ENCODE measurements at places on chromosomes 3 and 15. TPM values are rescaled to one million over a fixed set of nuclear protein-coding genes. Genes with fewer than 3 reads are reported as not detected.

TERC gene
- total RNA-seq, result 2.9 TPM

MAGEL2 gene
- total RNA-seq, result 0.12 TPM

OIP5 gene
- 0.62 TPM for total RNA-seq

CLDN16 gene
- total RNA-seq, result 0.74 TPM

TM4SF18 gene
- total RNA-seq, result 6.5 TPM

- no peaks in the 10 kb centered on the region for H3K27me3 ChIP-seq
- peak; percentile 84 for DNase-seq
- no peaks in the 10 kb centered on the region for H3K36me3 ChIP-seq
- peaks cover 17% of the 10 kb centered on the region for H3K4me1 ChIP-seq
- H3K27ac ChIP-seq, result peak overlapping the region; percentile 57
Observed at GRCh38 chr15:76163457-76164295, 103.9 kb downstream of the TMEM266 start.

DNA sequence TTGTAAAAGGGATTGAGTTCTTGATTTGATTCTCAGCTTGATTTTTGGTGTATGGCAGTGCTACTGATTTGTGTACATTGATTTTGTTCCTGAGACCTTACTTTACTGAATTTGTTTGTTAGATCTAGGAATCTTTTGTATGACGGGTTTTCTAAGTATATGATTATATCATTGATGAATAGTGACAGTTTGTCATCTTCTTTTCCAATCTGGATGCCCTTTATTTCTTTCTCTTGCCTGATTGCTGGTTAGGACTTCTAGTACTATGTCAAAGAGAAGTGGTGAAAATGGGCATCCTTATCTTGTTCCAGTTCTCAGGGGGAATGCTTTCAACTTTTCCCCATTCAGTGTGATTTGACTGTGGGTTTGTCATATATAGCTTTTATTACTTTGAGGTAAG is 103.0 kb downstream of the DOCK3 start:
- H3K27me3 ChIP-seq, result no peaks in the 10 kb centered on the region
- no peak overlapping the region for H3K4me3 ChIP-seq
- H3K27ac ChIP-seq, result no peak overlapping the region
- DNase-seq, result no peak
- no peaks in the 10 kb centered on the region for H3K4me1 ChIP-seq

GRCh38 chr15:95910643-95911212 is 419.8 kb upstream of the NR2F2 start:
- H3K36me3 ChIP-seq, result no peaks in the 10 kb centered on the region
- DNase-seq, result no peak
- no peaks in the 10 kb centered on the region for H3K27me3 ChIP-seq
- H3K4me3 ChIP-seq, result no peak overlapping the region
- H3K27ac ChIP-seq, result no peak overlapping the region

- DNase-seq, result no peak
- H3K4me3 ChIP-seq, result no peak overlapping the region
- no peaks in the 10 kb centered on the region for H3K4me1 ChIP-seq
- H3K36me3 ChIP-seq, result no peaks in the 10 kb centered on the region
- no peak overlapping the region for H3K27ac ChIP-seq
Observed at GRCh38 chr3:160027541-160028195, 39.0 kb downstream of the IL12A start.

GRCh38 chr3:57041674-57042073 is 18.8 kb upstream of the SPATA12 start:
- no peaks in the 10 kb centered on the region for H3K4me1 ChIP-seq
- H3K4me3 ChIP-seq, result no peak overlapping the region
- DNase-seq, result no peak
- no peaks in the 10 kb centered on the region for H3K36me3 ChIP-seq

DNA sequence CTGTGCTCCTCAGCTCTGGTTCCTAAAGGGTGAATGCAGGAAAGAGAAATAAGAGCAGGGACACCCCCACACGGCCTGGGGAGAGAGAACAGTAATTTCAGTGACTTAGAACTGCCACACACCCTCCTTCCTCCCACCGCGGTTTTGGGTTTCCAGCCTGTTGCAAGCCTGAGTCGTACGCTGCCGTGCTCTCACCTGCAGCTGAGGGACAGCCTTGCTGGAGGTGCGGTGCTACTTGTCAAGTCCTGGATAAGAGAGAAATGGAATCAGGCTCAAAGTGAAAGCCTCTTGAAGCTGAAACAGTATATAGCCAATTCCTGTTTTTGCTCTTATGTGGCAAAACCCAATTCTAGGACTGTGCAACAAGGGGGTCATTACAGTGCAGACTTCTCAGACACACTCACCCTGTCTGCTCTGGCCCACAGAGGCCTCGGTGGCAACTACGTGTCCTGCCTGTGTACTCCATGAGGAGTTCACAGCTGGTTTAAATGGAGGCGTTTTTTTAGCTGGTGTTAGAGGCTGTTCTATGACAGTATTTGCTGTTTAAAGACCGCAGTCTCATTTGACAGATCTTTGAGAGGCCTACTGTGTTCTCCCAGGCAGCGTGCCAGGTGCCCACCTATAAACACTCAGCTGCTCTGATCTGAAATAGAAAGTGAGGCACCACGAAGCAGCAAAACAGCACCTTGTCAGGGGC is 42.9 kb downstream of the TBC1D2B start:
- peaks cover 11% of the 10 kb centered on the region for H3K36me3 ChIP-seq
- peak overlapping the region; percentile 4 for H3K4me3 ChIP-seq
- DNase-seq, result peak; percentile 74
- H3K27me3 ChIP-seq, result no peaks in the 10 kb centered on the region
- peaks cover 68% of the 10 kb centered on the region for H3K4me1 ChIP-seq

DNA sequence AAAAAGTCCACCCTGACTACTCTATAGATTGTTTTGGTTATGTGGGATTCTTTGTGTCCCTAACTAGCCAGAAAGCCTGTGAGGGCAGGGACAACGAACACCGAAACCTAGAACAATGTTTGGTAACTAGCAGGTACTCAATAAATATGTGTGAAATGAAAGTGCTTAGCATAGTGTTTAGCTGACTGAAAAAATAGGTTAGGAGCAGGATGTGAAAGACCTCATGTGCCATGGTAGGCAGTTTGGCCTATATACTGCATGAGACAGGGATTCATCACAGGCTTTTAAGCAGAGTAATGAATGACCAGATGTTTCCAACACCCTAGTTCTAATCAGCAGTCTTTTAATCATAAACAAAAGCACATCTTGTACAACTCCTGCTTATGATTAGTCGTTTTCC is 64.2 kb downstream of the MYO5A start:
- no peak overlapping the region for H3K27ac ChIP-seq
- no peak for DNase-seq
- H3K36me3 ChIP-seq, result no peaks in the 10 kb centered on the region
- no peaks in the 10 kb centered on the region for H3K27me3 ChIP-seq
- no peak overlapping the region for H3K4me3 ChIP-seq

DNA sequence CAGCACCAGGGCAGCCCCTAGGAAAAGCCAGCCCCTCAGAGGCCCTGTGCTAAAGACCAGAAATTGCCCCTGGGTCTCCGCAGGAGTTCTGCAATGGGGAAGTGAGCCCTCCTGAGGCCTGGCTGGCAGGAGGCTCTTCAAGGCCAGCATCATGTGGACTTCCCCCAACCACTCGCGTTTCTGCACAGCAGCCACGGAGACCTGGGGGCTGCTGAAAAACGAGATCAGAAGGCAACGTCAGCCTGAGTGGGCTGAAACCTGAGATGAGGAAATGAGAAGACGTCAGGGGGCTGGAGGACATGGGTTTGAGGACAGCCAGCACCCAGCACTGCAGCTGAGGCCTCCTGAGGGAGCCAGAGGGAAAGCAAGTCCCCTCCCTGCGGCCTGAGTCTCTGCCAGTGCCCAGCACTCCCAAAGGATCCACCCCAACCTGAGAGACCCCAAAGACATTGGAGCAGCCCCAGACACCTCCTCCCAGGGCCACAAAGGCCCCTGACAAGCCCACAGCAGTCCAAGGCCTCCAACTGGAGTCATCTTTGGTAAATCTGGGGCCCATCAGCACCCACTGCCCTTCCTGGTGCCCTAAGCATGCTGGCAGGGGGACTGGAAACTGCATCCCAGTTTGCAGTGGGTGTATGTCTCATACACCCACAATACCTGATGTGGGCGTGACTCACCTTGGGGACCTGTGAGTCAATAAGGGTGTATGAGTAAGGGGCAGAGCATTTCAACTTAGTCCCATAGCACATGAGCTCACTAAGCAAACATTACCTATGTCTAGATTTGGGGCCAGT is 29.2 kb upstream of the CYP11A1 start:
- H3K4me3 ChIP-seq, result no peak overlapping the region
- DNase-seq, result no peak
- H3K27me3 ChIP-seq, result peaks cover 3% of the 10 kb centered on the region
- peaks cover 19% of the 10 kb centered on the region for H3K4me1 ChIP-seq
- no peak overlapping the region for H3K27ac ChIP-seq

DNA sequence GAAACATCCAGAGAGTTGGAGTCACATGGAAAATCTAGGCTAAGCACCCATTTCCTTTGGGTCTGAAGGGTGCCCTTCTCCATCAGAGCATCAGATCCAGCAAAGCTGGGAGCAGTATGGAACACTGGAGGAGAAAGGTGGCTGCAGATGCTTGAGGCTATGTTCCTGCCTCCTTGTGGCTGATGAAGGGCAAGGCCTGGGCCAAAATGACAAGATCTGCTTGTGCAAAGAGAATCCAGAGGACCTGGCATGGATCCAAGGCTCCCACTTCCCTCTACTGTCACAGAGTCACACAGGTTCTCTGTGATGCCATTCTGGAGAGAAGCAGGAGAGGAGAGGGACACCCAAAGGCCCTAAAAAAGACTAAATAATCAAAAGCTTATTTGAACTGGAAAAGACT is 9.2 kb upstream of the ATP8B4 start:
- no peaks in the 10 kb centered on the region for H3K27me3 ChIP-seq
- H3K4me3 ChIP-seq, result no peak overlapping the region
- H3K27ac ChIP-seq, result no peak overlapping the region
- peak; percentile 74 for DNase-seq
- no peaks in the 10 kb centered on the region for H3K4me1 ChIP-seq

Data from lower lobe of right lung (tissue), 2 donors.